Activated CD4-positive, alpha-beta T cell treated with anti-CD3 and anti-CD28 coated beads, Interleukin-2, amount 50 U/mL, for 16 hours (primary cell): ENCODE measurements at places on chromosomes 6 and 20.

GRCh38 chr6:72414657-72415056, 207.2 kb upstream of the KCNQ5 start:
- no peak for DNase-seq

- DNase-seq, result no peak
Observed at GRCh38 chr6:3791526-3792203, 40.2 kb upstream of the PXDC1 start.

- DNase-seq, result peak; percentile 42
Observed at GRCh38 chr6:87210979-87211378, 55.6 kb downstream of the ZNF292 start.

DNA sequence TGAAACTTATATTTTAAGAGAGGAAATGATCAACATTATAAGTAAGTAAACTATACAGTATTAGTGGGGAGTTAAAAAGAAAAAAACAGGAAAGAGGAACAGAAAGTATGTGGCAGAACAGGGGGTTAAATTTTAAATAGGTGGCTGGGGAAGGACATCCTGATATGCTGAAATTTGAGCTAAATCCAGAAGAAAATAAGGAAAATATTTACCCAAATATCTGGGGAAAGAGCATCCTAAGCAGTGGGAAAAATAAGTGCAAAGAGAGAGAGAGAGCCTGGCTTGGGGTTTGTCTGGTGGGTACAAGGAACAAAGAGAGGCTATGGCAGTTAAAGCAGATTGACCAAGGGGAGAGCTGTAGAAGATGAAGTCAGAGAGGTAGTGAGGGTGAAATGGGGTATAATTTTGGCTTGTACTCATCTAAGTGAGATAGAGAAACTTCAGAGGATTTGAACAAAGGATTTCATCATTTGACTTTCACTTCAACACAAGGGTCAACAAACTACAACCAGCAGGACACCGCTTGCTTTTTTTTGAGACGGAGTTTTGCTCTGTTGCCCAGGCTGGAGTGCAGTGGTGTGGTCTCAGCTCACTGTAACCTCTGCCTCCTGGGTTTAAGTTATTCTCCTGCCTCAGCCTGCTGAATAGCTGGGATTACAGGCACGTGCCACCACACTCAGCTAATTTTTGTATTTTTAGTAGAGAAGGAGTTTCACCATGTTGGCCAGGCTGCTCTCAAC, 328.4 kb upstream of the CNR1 start:
- DNase-seq, result no peak

GRCh38 chr20:58106143-58106750, 122.2 kb downstream of the ANKRD60 start:
- no peak for DNase-seq

GRCh38 chr6:20350215-20350614, 51.5 kb upstream of the E2F3 start:
- DNase-seq, result no peak

DNA sequence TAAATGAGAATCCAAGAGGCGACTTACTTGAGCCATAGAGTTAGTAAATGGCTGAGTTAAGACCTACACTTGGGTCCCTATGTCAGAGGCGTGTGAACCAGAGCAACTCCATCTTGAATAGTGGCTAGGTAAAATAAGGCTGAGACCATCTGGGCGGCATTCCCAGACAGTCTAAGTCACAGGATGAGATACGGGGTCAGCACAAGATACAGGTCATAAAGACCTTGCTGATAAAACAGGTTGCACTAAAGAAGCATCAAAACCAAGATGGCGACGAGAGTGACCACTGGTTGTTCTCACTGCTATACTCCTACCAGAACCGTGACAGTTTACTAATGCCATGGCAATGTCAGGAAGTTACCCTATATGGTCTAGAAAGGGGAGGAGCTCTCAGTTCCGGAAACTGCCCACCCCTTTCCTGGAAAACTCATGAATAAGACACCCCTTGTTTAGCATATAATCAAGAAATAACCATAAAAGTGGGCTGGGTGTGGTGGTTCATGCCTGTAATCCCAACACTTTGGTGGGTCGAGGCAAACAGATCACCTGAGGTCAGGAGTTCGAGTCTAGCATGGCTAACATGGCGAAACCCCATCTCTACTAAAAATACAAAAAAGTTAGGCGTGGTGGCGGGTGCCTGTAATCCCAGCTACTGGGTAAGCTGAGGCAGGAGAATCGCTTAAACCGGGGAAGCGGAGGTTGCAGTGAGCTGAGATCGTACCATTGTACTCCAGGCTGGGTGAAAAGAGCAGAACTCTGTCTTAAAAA, 43.9 kb upstream of the EEF1A1 start:
- DNase-seq, result no peak

- no peak for DNase-seq
Observed at GRCh38 chr6:6703699-6704098, 115.2 kb downstream of the LY86 start.

- no peak for DNase-seq
Observed at GRCh38 chr20:8627340-8628004, 441.4 kb upstream of the PLCB4 start.

DNA sequence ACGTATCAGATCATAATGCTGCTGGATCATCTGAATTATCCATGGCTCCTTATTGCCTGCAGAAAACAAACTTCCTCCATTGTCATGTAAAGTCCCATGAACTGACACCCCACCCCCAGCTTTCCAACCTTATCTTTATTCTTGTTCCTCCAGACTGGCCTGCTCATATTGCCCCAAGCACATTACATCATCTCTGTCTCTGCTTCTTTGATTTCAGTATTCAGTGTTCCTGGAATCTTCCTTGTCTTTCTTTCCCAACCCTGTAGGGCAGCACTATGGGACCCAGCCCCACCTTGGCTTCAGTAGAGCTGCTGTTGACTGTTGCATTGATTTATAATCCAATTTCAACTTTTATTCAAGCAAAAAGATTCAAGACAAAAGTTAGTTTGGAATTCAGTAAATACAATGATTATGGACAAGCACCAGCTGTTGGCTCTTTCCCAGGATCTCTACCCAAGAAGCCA, 187.5 kb upstream of the ECI2 start:
- no peak for DNase-seq

GRCh38 chr6:125700581-125701353, 48.7 kb upstream of the HEY2 start:
- DNase-seq, result no peak
